ENCODE measurements at places on chromosomes 13 and 19.
A peak's percentile ranks its signal among the peaks of the same experiment; 100 is the strongest.

DNA sequence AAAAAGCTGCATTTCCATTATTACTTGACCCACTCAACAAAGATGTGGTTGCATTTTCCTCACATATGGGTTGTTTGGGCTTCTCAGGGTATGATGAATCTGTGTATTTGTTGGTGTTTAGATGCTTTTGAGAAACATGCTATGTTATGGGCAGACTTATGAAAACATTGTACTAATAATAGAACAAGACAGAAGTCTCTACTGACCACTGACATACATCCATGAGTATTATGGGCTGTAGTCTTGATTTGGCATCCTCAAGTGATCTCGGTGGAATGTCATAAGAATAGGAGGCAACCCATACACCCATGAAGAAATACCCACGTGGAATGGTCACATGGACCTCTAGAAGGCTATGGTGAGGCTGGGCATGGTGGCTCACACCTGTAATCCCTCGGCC is 36.3 kb upstream of the ABCC4 start:
- no peak for DNase-seq

GRCh38 chr13:24680258-24680920 is at the start of gene ATP12A:
Gene ATP12A, plus strand, starts transcription at chr13:24680408. Its CDS starts 336 bp downstream, at chr13:24680744.
- no peak for DNase-seq

GRCh38 chr13:43003010-43003409 is 11.0 kb upstream of the EPSTI1 start:
- DNase-seq: no peak

DNA sequence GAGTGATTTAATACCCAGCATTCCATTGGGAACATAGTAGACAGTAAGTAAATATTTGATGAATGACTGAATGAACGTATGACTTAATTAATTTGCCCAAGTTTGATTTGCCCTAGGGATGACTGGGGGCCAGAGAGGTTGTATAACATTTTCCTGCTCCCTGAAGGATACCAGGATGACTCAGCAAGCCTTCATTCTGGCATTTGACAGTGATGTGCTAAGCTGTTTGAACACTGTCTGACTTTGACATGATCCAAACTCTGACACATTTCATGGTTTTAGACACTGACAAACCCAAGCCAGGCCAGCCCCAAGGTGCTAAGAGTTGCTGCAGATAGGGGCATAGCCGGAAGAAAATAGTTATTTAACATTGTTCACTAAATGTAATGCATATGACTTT is 53.4 kb upstream of the KLF12 start:
- no peak for DNase-seq

- DNase-seq: no peak
Measured at GRCh38 chr19:53962887-53963431, at the start of gene CACNG8. Gene CACNG8, plus strand, starts transcription at chr19:53962937.

GRCh38 chr19:2412449-2412848 is 14.9 kb downstream of the TIMM13 start:
- peak; percentile 9 for DNase-seq

DNA sequence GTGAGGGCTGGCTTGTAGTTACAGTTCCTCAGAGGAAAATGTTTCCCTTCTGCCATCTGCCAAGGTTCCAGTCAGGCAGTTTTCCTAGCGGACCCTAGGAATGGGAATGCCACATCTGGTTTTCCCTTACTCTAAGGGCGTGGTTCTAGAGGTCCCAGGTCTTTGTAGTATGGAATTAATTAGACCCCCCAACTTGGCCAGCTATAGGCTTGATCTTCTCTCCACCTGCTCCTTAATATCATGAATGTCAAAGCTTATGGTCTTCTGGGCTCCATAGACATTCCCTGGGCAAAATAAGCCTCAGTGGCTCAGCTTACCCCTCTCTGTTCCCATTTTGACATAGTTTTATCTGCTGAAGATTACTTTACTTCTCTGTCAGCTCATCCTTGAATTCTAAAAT is 70.0 kb downstream of the ZNF568 start:
- DNase-seq: no peak

GRCh38 chr19:1343041-1343440 is 40.7 kb upstream of the NDUFS7 start:
- no peak for DNase-seq

DNA sequence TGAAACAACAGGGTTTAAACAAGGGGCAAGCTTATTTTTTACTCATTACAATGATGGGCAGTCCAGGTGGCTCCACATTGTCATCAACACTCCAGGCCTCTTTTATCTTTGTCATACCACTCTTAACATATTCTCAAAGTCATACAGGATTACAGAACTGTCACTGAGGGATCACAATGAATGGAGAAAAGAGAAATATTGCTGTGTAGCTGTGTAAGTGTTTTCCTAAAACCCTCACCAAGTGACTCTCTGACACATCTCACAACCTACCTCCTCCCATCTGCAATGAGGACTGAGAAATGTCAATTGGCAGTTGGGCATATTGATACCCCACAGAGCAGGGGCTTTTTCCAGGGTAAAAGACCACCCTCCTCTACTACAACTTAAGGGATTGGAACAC is 562.1 kb downstream of the TBC1D4 start:
- no peak for DNase-seq

GRCh38 chr13:96214824-96215445 is 125.0 kb downstream of the HS6ST3 start:
- no peak for DNase-seq

DNA sequence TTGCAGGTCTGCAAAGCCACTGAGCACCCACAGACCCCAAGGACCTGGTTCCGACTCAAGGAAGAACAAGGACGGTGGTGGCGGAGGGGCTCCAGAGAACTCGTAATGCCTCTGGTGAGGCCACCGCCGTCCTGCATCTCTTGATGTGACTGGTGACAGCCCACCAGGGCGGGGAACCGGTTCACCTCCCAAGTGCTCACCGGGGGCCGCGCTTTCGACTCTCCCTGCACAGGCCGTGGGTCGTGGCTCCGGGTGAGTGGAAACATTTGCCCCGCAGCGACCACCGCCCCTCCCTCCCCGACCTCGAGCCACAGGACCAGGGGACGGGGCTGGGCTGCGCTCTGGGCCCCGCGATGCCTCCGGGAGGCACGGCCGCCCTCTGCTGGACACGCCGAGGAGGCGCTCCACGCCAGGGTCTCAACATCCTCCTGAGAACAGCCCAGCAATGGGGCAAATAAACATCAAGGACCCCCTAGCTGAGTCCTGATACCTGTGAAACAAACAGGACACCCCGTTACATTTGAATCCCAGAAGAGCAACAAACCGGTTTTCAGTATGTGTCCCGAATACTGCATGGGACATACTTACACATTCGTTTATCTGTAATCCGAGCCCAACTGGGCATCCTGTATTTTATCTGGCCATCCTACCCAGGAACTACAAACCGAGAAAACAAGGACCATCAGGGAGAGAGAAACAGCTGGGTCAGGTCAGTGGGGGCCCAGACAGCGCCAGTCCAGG is 3.9 kb upstream of the PLPP2 start:
- peak; percentile 93 for DNase-seq

GRCh38 chr19:52943134-52943883 is 19.4 kb downstream of the ZNF816 start:
- no peak for DNase-seq

- no peak for DNase-seq
Measured at GRCh38 chr13:27200413-27201070, 28.9 kb upstream of the USP12 start.

GRCh38 chr19:11378319-11379189 is 4.1 kb downstream of the SWSAP1 start:
- DNase-seq: peak; percentile 79

Data from HuH-7.5 (cell line).